ENCODE measurements at places on chromosomes 7 and 10. TPM values are rescaled to one million over a fixed set of nuclear protein-coding genes. Genes with fewer than 3 reads are reported as not detected.

- DNase-seq: no peak
Observed at GRCh38 chr10:132353456-132354355, 21.7 kb downstream of the LRRC27 start.

The CLIP2 gene
- 20.5 TPM for total RNA-seq

- DNase-seq: no peak
Observed at GRCh38 chr7:18798088-18798906, 302.7 kb downstream of the HDAC9 start.

The ZNF804B gene
- total RNA-seq: not detected

DNA sequence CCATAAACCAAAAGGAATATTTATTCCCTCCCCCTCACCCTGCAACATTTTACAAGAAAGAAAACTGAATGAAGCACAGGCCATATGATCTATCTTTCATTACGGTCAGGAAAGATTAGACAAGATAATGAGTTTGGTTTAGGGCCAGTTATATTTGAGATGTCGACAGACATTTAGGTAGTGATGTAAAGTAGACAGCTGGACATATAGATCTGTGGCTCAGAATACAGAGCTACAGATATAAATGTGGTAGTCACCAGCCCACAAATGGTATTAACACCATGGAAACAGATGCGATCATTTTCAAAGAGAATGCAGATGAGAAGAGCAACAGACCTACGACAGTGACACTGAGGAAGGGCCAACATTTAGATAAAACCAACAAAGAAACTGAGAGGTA lies 142.5 kb downstream of the SRPK2 start:
- no peak for DNase-seq

DNA sequence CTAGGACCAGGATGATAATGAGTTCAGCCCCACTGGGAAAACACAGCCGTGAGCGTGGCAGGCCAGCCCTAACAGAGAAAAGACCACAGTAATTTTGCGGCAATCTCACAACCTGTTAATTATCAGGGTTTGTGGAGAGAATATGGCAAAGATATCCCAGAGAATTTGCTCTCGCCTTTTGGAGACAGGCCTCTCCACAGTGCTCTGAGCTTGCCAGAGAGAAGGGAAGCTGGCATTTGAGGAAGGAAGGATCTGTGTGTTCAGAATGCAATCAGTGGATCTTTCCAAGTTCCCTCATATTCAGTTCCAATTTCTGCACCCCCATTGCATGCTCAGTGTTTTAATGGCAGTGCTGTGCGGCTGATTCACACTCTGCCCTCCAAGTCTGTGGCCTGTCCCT lies 60.2 kb downstream of the PLPP4 start:
- DNase-seq: no peak

GRCh38 chr10:114077347-114077746 lies 33.7 kb downstream of the ADRB1 start:
- no peak for DNase-seq

GRCh38 chr7:27693794-27694193 lies 31.1 kb upstream of the HIBADH start:
- DNase-seq: no peak

DNA sequence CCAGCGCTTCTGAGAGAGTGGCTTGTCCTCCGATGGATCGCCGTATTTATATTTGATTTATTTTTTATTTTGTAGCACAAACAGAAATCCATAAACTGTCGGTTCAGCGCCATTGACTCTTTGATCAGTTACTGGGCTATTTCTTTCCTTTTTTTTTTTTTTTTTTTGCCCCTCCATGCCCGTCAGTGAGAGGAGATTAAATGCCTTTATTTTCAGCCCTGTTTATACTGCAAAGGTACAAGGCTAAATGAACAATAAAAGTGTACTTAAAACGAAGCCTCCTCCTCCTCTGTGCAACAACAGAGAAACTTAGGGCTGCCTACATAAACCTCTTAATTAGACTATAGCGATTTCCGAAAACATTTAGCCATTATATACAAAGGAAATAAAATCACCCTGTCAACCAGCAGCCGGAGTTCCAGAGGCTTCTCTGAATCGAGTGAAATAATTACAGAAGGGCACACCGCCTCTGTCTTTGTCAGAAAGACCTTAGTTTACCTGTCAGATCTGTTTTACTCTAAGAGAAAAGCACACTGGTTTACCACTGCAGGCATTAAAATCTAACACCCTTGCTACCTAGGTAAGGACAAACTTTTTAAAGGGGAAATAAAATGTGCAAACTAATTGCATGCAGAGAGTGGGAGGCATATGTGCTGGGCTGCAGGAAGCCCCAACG lies 3.5 kb downstream of the EBF3 start:
- DNase-seq: no peak

DNA sequence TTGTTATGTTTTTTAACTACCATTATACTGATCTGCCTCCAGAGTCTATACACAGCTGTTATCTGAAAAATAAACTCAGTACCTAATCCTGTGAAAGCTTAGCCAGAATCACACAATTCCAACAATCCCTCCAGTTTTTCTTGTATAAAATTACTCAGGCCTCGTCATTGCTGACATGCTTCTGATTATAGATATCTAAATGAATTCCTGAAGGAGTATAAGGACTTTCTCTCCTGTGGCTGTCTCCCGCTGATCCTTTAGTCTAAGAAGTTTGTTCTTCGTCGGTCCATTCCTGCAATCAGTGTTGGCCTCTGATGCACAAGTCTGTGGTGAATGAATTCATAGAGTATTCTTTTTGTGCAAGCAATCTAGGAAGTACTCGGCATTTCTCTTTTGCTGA lies 288.9 kb upstream of the SEMA3C start:
- DNase-seq: no peak

Measured in Caki2 (cell line).